ENCODE measurements at places on chromosomes 3 and 15.

- DNase-seq, result no peak
These were observed 27.5 kb downstream of the CCDC12 start for GRCh38 chr3:46948830-46949671.

DNA sequence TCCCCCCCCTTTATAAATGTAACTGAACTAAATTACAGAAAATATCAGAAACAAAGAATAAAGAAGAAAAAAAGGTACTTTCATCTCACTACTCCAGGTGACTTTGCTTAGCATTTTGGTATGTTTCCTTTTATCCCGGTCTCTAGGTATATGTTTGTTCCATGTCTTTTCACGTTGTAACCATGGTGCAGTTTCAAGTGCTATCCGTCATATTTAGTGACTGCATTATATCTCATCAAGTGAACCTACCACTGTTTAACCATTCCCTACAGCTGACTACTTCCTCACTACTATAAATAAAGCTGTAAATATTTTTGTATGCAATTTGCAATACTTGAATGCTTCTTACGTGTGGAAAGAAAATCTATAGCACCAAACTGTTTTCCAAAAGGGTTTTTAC lies 2.2 kb downstream of the BTBD1 start:
- no peak for DNase-seq

DNA sequence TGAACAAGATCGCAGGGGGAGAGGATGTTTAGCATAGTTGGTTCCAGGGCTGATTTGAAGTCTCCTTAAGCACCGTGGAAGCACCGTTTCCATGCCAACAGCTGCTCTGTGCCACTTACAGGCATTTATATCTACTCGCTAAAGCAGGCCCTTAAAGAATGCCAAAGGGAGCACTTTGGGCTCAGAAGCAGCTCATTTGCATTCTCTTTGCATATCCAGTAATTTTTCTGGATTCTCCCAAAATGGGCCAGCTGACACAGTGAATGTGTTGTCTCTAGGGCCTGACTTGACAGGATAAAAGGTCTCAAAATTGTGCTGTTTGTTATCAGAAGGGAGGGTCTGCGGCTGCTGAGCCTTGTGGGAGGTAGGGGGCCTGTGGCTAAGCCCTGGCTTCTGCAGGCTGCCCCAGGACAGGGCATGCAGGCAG lies 138.6 kb downstream of the FBLN2 start:
- no peak for DNase-seq

DNA sequence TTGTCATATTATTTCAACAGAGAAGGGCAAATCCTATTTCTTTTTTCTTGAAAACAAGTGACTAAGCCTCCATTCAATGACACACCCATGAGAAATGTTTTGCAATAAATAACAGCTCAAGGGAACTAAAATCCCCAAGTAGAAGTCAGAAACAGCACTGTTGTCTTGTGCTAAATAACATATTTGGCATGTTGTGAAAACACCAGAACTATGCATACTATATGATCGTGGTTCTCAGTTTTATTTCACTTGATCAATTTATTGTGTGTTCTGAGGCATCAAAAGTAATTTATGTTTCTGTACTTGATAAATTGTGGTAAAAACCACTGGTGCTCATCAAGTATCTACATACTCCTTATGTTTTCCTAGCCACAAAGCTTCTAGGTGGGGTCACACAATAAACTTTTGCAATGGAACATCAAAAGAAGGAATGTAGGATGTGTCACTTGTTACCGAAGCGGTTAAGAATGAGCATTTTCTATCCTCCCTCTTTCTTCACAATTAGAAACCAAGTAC lies 691.7 kb upstream of the CBLB start:
- DNase-seq, result no peak

GRCh38 chr3:152392272-152392880 lies 123.6 kb downstream of the MBNL1 start:
- DNase-seq, result no peak

DNA sequence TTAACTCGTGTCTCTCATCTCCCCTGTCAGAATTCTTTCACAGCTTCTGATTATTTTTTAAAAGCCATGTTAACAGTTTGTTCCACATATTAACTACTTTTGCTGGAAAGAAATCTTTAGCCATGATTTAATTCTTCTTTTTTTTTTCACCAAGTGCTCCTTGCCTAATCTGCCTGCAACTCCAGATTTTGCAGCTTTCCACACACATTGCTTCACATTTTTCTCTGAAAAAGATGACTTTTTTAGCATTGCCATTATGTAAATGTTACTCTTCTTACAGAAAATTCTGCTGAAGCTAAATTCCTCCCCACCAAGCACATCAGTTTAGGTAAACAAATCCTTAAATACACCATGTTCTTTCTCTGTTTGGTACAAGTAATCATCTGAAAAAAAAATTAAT lies 23.4 kb upstream of the PPARG start:
- DNase-seq, result no peak

DNA sequence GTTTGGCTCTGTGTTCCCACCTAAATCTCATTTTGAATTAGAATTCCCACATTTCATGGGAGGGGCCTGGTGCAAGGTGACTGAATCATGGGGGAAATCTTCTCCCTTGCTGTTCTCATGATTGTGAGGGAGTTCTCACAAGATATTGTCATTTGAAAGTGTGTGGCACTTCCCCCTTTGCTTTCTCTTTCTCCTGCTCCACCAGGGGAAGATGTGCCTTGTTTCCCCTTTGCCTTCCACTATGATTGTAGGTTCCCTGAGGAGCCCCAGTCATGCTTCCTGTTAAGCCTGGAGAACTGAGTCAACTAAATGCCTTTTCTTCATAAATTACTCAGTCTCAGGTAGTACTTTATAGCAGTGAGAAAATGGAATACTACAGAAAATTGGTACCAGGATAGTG lies 157.2 kb upstream of the TPRG1 start:
- no peak for DNase-seq

GRCh38 chr3:122299872-122300460 lies 25.1 kb upstream of the CSTA start:
- DNase-seq, result peak; percentile 9

DNA sequence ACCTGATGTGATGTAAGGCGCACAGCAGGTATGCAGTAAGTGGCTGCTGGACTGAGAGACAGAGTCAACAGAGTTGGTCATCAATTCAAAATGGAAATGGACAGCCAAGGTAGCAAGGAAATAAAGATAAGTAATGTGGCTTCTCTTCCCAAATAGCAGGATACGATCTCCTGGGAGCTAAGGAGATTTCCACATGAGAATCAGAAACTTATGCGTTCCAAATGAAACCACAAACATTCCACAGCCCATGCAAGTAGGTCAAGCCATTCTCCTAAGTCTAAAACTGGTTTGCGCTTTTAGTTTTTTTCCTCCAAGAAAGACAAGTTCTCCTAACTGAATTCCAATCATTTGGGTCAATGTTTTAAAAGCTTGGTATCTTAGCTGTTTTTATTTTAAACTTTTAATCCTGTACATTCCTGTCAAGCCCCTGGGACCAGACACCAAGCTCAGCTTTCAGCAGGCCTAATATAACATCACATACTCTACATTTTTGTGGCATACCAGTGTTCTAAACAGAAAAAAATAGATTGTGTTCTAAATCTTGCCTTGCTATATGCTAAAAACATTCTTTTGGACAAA lies 73.7 kb upstream of the TSPAN3 start:
- no peak for DNase-seq

DNA sequence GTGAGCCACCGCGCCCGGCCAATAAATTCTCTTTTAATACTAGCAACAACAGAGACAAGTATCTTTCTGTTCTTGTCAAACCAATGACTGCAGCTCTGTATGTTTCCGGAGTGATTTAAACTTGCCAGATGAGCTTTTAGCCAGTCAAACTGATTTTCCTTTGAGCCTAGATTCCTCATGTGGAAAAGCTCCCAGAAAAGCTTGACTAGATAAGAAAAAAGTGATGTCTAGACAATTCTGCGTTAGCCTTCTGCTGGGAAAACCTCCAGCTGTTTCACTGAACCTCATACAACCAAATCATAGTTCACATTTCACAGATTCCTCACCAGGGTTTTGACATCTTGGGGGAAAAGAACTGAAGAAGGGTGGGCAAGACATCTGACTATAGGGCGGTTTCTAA lies 78.6 kb downstream of the MAGI1 start:
- no peak for DNase-seq

- no peak for DNase-seq
These were observed 36.0 kb upstream of the PEX5L start for GRCh38 chr3:180072786-180073185.

DNA sequence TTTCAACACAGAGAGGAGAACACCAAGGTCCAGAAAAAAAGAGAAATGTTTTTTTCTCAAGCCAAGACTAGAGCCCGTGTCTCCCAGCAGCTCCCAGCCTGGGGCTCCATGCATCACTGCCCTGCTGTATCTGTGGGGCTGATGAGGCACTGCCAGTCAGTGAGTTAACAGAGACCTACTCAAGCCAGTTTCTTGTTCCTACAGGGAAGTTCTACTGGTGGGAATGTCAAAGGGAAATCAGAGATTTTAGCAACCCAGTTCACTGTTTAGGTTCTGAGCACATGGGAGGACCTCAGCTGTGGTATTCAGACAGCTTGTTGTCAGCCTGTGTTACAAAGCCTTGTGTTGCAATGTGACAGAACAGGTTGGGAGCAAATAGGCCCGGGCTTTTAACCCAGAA lies 234.3 kb downstream of the TLE3 start:
- DNase-seq, result no peak

DNA sequence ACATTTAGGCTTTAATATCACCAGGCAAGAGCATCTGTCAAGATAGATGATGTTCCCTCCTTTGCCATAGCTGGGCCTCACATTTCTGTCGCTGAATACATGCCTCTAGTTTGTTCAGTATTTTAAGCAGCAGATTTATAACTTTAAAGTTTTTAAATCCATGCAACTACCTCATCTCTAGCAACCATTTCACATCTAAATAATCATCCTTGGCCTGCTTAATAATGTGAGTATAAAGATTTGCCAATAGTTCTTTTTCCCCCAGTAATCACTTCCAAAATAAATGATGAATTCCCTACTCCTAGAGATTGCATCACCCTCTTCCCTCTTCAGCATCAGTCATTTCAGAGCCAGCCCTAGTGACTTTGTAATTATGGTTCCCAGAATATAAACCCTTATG lies 36.2 kb upstream of the FILIP1L start:
- DNase-seq, result no peak

DNA sequence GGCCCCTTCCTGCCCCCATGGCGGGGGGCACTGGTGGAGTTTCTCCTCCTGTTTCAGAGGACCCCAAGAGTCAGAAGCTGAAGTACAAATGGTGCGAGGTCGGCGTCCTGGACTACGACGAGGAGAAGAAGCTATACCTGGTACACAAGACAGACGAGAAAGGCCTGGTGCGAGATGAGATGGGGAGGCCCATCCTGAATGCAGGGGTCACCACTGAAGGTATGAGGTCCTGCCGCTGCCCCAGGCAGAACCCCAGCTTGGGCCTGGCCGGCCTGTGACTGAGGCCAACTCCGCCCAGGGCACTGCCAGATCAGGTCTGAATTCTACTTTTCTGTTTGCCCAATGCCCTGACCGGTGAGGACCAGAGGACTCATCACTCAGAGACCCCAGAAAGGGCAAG lies 15.0 kb downstream of the DNAH1 start:
- no peak for DNase-seq

GRCh38 chr3:13073326-13074005 lies at the start of gene IQSEC1:
Gene IQSEC1, minus strand, starts transcription at chr3:13073429. Its CDS starts 415 bp downstream, at chr3:13073014.
- peak; percentile 70 for DNase-seq

DNA sequence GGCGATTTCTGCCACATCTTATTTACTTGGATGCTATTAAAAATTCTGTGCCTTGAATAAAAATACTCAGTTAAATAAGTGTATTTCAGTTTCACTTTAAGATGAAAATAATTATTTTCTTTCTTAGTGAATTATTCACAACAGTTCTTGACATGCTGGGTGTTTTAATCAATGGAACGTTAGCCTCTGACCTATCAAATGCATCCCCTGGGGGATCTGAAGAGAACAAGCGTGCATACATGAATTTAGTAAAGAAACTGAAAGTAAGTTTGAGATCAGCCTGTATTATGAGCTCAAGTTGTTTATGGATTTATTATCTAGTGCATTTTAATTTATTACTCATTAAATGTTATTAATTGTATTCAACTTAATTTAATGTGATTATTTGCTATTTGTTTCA lies 597 bp downstream of the P2RY12 start:
- DNase-seq, result no peak

GRCh38 chr15:48641416-48641815 lies 4.1 kb downstream of the FBN1 start:
- DNase-seq, result no peak

DNA sequence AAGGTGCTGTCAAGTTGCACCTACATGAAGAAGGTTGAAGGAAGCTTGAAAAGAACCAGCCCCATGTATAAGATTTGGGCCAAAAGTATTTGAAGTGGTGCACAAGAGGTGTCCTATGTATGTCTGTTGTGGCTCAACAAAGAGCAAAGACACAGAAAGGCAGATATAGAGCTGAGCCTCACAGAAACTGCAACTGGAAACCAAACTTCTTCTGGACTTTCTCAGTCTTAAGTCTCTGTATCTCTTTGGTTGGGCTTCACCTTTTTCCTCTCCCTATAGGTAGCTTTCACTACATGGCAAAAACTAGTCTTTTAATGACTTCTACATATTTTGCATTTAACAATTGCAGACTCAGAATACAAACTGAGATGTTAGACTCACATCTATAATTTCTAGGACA lies 8.8 kb upstream of the CMC1 start:
- no peak for DNase-seq

DNA sequence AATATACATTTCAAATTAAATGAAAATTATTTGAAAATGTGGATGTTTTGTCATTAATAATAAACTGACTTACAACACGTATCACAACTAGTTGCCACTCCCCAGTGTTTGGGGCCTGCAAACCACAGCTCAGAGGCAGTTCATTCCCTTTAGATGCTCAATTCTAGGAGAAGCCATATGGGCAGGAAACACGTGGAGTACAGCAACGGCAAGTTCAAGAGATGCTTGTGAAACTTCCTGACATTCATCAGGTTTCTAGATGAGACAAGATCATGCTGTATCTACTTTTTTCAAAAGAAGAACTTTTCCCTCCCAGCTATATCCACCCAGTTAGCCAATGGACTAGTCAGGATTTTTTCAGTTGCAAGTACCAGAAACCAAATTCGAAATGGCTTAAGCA lies 17.6 kb upstream of the PLA2G4D start:
- DNase-seq, result no peak

DNA sequence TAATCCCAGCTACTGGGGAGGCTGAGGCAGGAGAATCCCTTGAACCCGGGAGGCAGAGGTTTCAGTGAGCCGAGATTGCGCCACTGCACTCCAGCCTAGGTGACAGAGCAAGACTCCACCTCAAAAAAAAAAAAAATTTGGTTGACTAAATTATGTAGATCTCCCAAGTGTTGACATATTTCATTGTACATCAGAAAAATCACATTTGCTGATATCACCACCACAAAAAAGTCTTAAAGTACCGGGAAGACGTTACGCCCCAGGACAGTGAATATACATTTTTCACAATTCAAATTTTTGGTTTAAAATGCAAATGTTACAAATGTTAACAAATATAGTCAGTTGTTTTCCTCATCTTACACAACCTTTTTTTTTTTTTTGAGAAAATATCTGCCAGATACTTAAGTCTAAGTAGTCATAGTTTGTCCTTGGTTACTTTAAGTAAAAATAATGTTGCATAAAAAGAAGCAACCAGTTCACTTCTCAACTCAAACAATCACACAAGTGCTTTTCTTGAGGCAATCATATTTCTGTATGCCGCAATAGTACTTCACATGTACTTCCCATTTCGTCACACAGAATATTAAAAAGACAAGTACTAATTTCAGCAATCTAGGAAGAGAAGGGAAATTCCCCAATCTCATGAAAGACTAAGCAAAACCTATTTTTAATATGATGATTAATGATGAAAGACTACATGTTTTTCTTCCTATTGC lies 41.0 kb upstream of the TCF12 start:
- no peak for DNase-seq
